GOT3 (cell line): ENCODE measurements at places on chromosomes 4 and X.

- DNase-seq: no peak
Observed at GRCh38 chr4:39429476-39430334, 23.0 kb downstream of the KLB start.

GRCh38 chr4:24765376-24765988, 29.9 kb upstream of the SOD3 start:
- no peak for DNase-seq

DNA sequence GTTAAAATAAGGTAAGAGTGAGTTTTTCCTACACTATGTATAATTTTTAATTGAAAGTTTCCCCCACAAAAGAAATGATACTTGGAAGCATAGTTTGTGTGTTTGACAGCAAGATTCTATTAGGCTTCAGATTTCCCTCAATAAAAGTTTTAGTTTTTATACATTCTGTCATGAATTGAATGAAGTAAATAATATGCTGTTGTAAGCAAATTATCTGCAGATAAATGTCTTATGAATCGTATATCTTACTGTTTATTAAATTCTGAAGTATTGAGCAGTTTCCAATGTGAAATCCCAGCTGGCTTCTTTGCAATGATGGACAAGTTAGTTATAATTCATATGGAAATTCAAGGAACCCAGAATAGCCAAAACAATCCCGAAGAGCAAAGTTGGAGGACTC, 33.5 kb downstream of the RS1 start:
- no peak for DNase-seq

- DNase-seq: peak; percentile 45
Observed at GRCh38 chr4:48127682-48128404, 6.2 kb downstream of the TXK start.

- no peak for DNase-seq
Observed at GRCh38 chrX:138914767-138915166, 203.2 kb upstream of the FGF13 start.

DNA sequence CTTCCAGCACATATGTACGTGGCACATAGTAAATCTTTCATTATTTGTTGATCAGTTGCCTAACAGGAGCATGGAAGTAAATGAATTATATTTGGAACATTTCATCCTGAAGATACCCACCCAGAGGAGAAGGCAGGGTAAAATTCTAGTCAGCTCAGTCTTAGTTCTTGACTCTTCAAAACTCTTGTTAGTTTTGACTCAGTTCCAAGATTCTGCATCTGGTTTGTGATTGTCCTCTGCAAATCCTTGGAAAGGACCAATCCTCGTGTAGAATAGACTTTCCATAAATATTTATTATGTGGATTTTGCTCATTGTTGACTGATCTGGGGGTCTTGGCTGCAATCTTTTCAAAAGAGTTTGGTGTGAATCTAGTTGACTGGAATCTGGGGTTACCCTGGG, 257.5 kb upstream of the FAT1 start:
- no peak for DNase-seq

DNA sequence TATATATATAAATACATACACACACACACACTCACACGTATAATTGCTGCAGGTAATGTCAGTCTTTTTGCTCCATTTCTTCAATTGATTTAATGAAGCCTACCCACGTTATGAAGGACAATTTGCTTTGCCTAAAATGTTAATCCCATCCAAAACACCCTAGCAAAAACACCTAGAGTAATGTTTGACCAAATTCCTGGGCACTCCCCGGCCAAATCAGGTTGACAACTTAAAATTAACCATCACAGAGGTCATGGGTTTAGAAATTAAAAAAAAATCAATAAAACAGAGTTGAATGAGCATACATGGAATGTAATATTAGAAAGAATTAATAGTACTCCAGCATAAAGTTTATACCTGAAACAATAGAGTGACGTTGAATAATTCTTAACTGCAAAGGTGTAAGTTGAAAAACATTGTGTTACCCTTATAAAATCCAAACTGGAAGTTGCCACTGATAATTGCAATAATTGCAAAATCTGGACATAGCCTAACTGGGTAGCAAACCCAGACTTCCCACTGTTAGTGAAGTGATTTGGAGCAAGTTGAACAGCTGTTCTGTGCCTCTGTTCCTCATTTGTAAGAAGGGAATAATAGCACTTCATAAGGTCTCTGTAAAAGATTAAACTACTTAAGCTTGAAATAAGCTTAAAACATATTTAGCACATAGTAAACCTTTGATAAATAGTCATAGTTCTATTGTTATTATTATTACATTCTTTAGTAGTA, 2120.5 kb downstream of the PCDH7 start:
- DNase-seq: no peak
